ENCODE measurements at places on chromosomes 12 and 14.

- no peak for DNase-seq
Measured at GRCh38 chr12:109890620-109891170, 9.4 kb upstream of the TCHP start.

DNA sequence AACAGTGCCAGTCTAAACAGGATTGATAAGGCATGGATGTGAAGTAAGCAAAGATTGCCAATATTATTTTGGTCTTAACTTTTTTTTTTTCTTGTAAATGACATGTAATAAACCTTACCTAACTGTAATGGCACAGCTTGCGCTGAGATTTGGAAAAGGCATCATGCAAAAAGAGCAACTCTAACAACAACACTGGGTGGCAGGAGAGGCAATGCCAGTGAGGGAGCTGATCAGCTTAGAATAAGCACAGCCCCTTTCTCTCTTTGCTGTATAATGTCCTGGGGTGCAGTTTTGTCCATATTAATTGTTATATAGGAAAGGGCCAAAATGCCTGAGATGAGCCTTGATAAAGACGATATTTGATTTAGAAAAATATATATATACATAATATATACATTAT, 1589.7 kb upstream of the FLRT2 start:
- no peak for DNase-seq

- no peak for DNase-seq
Measured at GRCh38 chr14:104383996-104384775, 195.4 kb upstream of the C14orf180 start.

DNA sequence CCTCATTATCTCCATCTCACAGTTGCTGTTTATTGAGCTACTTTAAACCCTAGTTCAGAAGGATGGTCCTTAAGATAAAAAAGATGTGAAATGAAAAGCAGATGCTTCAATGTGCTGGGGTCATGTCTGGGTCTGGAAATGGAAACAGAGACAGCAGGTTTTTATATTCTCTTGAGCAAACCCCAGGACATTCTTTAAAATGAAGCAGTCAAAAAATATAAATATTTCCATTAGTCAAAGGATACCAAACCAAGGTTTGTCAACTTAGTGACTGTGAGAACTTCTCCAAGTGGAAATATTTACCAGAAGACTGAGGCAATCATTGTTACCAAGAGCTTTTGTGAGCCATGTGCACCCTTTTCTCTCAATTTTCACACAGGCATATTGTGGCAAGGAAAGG, 102.5 kb upstream of the DIO2 start:
- DNase-seq = no peak

- DNase-seq = no peak
Measured at GRCh38 chr12:89960011-89960507, 251.4 kb upstream of the ATP2B1 start.

- DNase-seq = no peak
Measured at GRCh38 chr14:90453401-90453951, 56.6 kb downstream of the CALM1 start.

- no peak for DNase-seq
Measured at GRCh38 chr12:43669373-43669772, 89.2 kb downstream of the PUS7L start.

DNA sequence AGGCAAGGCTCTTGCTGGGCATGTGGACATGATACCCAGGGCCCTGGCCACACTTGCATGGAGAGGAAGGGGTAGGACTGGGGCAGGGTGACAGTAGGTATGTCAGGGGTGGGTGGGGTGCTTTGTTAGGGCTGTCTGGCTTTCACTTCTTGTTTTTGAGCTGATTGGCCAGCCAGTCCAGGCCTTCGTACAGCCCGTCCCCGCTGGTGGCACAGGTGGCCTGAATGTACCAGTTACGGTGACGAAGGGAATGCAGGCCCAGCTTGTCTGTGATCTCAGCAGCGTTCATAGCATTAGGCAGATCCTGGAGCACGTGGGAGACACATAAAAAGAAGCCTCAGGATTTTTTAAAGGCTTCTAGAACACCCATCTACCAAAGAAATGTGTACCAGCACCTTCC, 13.5 kb upstream of the FKBP11 start:
- no peak for DNase-seq

DNA sequence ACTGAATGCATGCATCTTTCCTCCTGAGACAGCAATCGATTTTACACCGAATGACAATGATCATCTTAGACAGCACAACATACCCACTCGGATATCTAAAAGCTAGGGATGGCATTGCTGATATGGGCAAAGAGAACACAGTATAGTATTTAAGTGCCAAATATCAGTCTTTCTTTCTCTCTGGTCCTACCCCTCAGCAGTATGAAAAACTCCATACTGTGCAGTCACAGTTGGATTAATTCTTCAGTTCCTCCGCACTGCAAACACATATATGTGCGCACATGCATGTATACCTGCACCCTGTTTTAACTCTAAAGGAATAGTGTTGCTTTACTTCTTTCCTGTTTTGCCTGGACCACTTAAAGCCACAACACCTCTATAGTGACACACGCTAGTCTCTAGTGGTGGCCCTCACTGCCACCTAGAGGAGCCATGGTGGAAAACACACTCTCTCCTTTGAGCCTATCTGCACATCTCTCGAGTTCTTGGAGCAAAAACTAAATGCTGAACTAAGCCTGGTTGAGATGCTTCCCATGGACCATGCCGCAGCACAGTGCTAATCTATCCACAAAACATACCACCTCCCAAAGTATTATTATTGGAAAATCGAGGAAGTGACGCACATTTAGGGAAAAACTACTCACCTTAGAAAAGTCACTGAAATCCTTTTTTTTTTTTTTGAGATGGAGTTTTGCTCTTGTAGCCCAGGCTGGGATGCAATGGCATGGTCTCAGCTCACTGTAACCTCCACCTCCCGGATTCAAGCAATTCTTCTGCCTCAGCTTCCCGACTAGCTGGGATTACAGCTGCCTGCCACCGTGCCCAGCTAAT, 11.9 kb downstream of the TMEM52B start:
- DNase-seq = peak; percentile 23

All from T-helper 1 cell (primary cell).